Right lung (tissue), 10 donors: ENCODE measurements at places on chromosomes 11 and 22. TPM values are rescaled to one million over a fixed set of nuclear protein-coding genes. Genes with fewer than 3 reads are reported as not detected.
A peak's percentile ranks its signal among the peaks of the same experiment; 100 is the strongest.

Gene KCNQ1OT1
- polyA plus RNA-seq, result 3.1 TPM

Gene DRAP1
- 66.5 TPM for polyA plus RNA-seq

Gene NXPE1
- polyA plus RNA-seq, result 0.04 TPM

Gene DRD4
- 1.4 TPM for polyA plus RNA-seq

Gene OR52E8
- polyA plus RNA-seq, result not detected

Gene YAP1
- polyA plus RNA-seq, result 385 TPM

Gene OR52I2
- not detected for polyA plus RNA-seq

Gene DEUP1
- 2.9 TPM for polyA plus RNA-seq

Gene PARVB
- polyA plus RNA-seq, result 33.8 TPM

Gene OLFML1
- polyA plus RNA-seq, result 51.5 TPM

Gene IGLL5
- not detected for polyA plus RNA-seq

Gene ZNF214
- polyA plus RNA-seq, result 6.8 TPM

Gene SCGB1A1
- polyA plus RNA-seq, result 59.5 TPM

Gene SLC22A25
- polyA plus RNA-seq, result 0.05 TPM

DNA sequence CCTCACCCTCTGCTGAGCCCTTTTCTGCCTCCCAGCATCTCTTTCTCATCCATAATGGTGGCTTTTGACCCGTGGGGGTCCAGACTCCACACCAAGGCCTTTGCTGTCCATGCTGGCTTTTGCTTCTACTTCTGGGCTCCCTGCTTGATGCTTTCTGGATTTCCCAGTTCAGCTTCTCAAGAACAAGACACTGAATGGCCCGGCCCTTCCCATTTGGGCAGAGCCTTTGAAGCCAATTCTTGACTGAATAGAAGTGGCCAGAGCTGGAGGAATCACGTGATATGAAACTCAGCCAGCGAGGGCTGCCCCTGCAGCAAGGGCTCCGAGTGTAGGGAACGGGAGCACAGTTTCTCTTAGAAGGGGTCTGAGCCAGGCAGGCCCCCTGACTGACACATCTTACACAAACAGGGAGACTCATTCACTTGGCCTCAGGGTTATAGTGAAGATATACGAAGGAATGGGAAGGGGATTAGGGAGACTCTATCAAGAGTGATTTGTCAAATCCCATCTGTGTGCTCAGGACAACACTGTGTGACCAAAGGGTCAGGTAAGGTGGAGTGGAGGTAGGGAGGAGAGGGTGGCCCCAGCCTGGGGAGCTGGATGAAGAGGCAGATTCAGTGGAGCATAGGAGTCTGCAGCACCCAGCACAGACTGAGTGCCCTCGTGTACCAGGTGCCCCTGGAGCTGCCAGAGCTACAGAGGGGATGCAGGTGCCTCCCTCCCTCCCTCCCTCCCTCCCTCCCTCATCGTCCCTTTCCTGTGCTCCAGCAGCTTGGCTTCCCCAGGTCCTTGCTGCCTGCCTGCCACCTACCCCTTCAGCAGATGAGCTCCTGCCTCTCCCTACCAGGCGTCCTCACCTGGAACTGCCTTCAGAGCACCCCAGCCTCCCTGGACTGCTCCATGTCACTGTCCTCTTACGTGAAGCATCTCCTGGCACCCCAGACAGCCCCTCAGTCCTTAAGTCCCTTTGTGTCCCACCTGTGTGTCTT, 106.0 kb downstream of the TRIM29 start:
- DNase-seq, result peak; percentile 9

DNA sequence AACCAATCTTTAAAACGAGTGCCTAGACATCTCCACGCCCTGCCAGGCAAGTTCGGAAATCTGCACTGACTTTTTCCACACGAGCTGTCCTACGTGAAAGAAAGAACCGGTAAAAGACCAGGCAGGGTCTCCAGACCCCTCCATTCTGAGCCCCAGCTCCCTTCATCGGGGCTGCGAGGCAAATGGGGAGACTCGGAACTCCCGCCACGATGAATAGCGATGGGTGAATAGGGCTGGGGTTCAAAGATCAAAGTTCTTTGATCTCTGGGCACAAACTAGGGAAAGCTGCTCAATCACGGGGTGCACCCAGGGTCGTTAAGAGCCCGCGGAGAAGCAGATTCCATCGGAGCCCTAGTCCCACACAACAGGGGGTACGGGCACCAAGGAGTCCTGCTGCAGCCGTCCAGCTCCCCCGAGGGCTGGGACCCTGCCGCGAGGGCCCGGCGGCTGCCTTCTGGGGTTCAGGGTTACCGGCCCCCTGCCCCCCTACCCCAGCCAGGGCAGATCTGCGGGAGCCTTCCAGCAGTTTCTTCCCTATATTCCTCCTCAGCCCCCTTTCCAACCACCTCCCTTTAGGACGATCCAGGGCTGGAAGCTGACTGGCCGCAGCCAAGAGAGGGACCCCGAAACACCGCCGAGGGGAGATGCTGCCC, 1.1 kb downstream of the LRP4 start:
- DNase-seq, result no peak

DNA sequence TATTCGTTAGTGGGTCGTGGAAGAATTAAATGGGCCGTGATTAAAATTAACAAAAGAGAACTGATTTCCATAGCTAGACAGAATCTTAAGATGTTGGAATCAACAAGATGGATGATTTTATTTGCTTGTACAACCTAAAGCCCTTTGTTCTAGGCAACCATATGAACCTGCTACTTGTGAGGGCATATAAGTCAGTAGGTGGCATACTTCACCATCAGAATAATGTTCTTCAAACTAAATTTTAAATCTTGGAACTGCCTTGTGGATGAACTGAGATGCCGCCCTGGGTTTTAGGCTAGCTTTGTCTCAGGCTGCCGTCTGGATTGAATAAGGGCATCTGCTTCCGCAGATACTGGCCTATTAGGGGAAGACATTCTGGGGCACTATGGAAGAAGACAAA, 40.9 kb downstream of the CSRP3 start:
- no peak for DNase-seq

- DNase-seq, result no peak
These were observed 320.4 kb downstream of the NTM start for GRCh38 chr11:131690776-131691175.

- DNase-seq, result no peak
These were observed 86.4 kb upstream of the TMEM45B start for GRCh38 chr11:129729216-129729615.

DNA sequence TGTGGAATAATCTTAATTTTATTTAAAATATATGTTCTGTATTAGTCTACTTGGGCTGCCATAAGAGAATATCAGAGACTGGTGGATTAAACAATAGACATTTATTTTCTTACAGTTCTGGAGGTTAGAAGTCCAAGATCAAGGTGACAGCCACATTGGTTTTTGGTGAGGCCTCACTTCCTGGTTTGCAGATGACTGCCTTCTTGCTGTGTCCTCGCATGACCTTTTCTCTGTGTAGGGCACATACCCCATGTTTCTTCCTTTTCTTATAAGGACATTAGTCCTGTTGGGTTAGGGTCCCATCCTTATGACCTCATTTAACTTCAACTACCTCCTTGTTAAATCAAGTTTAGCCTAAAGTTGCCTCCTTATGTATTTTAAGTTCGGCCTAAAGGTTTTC, 202.7 kb upstream of the MPPED2 start:
- DNase-seq, result no peak

DNA sequence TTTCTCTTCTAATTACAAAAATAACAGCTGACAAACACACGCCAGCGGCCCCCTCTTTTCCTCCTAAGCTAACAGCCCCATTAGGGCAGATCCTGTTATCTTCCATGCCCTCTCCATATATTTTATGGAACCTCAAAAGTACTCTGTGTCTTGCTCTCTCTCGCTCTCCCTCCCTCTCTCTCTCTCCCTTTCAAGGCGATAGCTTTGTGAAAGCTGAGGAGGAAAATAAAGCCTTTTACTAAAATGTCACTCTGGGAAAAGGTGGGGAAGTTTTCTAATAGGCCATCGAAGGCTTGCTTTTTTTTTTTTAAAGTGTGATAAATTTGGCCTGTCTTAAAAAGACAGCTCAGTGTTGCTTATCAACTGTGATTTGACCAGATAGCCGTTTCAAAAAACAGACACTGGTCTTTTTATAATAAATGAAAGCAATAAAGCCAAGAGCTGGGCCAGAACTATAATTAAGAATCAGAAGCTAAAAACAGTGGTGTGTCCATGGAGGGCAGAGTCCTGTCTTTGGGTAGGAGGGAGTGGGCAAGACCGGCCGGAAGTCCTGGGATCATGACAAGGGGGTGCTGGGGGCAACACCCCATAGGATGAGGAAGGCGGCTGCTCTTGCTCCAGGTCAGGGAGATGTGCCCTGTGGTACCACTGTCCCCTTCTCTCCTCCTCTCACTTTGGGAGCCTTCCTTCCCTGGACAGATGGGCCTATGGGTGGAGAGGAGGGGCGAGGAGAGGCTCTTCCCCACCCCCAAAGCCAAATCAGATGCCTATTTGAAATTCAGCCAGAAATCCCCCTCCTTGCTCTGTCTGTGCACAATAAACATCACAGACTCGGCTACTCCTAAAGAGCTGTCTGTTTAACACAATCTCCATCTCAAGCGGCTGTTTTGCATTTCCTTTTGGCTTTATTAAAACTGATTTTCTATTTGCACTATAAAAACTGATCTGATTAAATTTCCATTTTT, 267.2 kb downstream of the BUD13 start:
- no peak for DNase-seq

DNA sequence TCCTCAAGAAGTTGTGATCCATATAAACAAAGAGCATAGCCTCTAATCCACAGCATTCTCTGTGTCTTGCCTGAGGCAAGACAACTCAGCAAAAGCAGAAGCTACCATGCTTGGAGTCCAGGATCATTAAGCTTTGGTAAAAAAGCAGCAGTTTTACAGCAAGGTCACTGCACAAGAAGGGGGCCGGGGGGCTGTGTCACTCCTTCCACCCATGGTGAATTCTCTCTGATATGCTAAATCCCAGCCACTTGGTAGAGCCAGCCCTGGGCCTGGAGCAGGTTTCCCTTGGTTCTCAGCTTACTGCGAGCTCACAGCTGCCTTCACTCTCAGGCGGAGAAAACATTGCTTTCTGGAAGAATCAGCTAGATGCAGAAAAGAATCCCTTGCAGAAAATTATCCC, 144.7 kb downstream of the TENM4 start:
- no peak for DNase-seq

DNA sequence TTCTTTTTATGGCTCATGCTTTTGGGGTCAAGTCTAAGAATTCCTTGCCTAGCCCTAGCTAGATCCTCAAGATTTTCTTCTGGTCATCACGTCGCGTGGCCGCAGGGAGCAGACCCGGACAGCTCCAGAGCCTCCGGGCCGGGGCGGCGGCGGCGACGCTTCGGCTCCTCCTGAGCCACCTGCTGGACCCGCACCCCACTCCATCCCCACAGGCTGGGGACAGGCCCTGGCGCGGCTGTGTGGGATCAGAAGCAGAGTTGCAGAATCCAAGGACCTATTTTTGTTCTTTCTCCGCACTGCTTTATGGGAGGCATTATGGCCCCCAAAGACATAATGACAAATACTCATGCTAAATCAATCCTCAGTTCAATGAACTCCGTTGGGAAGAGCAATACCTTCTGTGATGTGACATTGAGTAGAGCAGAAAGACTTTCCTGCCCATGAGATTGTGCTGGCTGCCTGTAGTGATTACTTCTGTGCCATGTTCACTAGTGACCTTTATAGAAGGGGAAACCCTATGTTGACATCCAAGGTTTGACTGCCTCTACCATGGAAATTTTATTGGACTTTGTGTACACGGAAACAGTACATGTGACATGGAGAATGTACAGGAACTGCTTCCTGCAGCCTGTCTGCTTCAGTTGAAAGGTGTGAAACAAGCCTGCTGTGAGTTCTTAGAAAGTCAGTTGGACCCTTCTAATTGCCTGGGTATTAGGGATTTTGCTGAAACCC, 12.4 kb upstream of the SCARF2 start:
- DNase-seq, result no peak

DNA sequence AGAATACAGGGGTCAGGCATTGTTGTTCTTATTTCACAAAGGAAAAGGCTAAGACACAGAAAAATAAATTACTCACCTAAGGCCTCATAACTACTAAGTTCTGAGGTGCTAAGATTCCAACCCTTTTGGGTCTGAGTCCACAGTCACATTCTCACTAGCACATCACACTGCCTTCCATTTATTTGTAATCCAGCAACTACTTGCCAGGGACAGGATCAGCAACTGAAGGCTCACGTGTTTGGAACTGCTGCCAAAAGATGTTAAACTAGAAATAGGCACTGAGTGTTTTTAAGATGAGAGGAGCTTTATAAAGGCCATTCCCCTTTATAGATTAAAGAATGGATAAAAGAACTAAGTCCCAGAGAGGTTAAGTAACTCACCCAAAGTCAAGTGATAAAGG, 58.0 kb downstream of the CADM1 start:
- no peak for DNase-seq

GRCh38 chr11:78350091-78350645, 67.5 kb downstream of the GAB2 start:
- DNase-seq, result peak; percentile 51

DNA sequence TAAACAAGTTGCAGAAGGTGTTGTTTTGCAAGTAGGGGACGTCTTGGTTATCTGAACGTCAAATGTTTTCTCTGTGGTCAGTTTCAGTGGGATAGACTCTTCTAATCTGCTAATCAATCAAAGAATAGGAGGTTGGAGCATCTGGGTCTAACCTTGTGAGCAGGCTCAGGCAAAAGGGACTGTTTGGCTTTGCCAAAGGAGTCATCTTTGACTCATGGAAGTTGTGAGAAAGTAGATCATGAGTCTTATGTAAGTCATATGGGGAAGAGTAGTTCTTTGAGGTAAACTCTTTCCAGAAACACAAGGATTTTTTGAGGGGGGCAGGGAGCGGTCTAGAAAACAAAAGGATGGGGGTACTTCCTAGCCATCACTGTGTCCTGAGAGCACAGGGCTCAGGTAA, 27.1 kb upstream of the TOP3B start:
- DNase-seq, result no peak

- no peak for DNase-seq
These were observed 19.3 kb downstream of the GTPBP1 start for GRCh38 chr22:38724926-38725571.

GRCh38 chr11:27475622-27476021, 3.0 kb upstream of the LGR4 start:
- no peak for DNase-seq

DNA sequence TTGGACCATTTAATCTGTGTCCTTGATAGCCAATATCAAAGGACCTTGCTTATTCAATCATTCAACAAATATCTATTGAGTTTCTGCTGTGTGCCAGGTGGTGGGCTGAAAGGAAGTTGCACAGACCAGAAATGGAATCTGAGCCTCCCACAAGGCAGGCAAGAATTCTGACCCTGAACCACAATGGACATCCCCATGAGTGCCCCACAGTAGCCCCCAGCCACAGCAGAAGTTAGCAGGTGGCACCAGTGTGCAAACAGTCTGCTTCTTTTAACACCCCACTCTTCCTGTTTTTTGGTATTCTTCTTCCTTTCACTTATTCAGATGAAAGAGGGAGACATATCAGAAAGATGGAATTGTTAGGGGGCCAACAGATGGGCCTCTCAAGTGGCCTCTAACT, 12.2 kb upstream of the SERPING1 start:
- no peak for DNase-seq

GRCh38 chr11:60310407-60310998, 16.6 kb upstream of the MS4A6E start:
- no peak for DNase-seq
